NCI-H1105 treated with DMSO at 0.1 percent for 48 hours (cell line): ENCODE measurements at places on chromosomes 6 and 20.

DNA sequence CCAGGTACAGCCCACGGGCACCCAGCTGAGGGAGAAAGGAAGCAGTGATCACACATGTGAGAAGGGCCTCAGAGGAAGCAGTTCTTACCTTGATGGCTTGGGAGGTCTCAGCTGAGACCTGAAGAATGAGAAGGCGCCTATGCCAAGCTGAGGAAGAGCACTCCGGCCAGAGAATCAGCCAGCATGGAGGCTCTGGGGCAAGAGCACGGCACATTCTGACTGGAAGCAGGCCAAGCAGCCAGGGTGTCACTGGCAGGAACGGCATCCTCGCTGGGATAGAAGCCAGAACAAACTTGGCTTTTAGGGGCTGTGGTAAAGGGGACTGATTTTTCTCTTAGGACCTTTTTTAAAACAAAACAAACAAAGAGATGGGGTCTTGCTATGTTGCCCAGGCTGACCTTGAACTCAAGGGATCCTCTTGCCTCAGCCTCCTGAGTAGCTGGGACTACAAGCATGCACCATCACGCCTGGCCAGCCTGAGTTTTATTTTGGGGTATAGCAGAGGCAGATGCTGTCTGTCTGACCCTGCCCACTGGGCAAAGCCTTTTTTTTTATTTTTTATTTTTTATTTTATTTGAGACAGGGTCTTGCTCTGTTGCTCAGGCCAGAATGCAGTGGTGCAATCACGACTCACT, 17.6 kb downstream of the GHRH start:
- peak; percentile 52 for DNase-seq

- DNase-seq: peak; percentile 94
Observed at GRCh38 chr20:9550871-9551270, 36.5 kb downstream of the LAMP5 start.

DNA sequence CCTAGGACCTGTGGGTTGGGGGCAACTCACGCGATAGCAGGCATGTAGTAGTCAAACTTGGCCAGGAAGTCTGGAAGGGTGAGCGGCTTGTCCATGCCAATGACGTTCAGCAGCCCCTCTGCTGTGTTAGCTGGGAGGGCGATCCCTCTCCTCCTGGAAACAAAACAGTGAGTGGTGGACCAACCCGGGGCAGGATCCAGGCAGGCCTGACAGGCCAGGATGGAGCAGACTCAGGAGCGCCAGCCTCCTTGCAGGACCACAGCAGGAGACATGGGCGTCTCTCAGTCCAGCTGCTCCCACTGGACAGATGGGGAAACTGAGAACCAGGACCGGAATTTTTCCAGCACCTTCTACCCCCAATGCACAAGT, 22.5 kb downstream of the ADA start:
- no peak for DNase-seq

GRCh38 chr20:4813076-4813862, 91.6 kb downstream of the PRND start:
- no peak for DNase-seq

- no peak for DNase-seq
Observed at GRCh38 chr6:37654727-37655500, 42.8 kb downstream of the MDGA1 start.

DNA sequence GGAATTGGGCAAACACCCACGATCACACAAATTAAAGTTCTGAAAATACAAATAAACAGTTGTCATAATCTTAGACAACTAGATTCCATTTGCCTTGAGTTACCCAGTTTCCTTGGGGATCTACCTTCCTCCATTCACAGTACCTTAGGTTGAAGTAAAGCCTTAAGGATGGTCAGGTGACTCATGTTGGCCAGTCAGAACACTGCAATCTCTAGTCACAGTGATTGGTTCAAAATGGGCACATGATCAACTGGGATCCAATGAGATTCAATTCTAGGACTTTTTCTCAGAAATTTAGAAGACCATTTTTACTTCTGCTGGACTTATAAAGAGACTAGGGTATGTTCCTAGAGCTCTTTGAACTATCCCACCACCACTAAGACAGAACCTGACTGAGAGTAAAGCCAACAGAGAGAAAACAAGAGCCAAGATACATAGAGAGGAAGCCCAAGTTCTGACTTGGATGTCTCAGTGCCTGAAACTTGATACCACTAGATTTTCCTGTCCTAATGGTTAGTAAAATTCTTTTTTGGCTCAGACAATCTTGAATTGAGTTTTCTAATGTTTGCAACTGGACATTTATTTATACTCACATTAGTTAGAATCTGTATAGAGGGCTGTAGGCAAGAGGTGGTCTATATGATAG, 8.6 kb upstream of the CLIC5 start:
- DNase-seq: no peak

DNA sequence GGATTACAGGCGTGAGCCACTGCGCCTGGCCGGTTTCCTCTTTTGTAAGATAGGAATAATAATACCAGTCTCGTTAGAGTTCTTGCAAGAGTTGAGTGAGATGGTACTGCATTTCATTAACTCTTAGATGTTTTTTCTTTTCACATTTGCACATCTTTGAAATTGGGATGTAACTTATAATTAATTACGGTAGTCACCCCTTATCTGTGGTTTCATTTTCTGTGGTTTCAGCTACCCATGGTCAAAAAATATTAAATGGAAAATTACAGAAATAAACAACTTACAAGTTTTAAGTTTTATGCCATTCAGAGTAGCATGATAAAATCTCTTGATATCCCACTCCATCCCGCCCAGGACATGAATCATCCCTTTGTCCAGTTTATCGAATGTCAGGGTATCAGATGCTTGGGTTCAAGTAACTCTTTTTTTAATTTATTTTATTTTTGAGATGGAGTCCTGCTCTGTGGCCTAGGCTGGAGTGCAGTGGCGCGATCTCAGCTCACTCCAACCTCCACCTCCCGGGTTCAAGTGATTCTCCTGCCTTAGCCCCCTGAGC, 15.4 kb downstream of the PTK7 start:
- no peak for DNase-seq

DNA sequence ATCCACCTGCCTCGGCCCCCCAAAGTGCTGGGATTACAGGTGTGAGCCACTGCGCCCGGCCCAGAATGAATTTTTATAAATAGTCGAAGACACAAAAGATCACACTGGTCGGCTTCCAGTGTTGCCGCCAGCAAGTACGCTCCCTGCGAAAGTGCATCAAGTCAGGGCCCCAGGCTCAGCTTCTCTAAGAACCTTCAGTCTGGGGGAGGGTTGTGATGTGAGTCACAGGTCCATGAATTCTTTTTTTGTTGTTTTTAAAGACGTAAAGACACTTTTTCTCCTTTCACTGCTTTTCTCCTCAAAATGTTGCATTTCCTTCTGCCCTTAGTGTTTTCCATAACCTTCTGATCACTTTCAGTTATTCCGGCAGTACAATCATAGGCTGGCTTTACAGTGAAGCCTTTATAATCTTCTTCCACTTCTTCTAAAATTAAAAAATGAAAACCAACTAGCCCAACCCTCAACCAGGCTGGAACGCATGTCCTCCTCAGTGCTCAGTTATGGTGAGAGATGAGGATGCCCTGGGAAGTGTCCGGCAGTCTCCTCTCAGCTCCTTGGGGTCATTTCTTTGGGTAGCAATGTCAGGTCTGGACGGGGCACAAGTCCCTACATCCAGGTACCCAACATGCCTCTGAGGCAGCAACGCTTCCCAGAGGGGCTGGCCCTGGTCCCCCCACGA, 66.6 kb downstream of the CSE1L start:
- DNase-seq: no peak

GRCh38 chr6:127634178-127634577, 57.2 kb downstream of the C6orf58 start:
- no peak for DNase-seq

DNA sequence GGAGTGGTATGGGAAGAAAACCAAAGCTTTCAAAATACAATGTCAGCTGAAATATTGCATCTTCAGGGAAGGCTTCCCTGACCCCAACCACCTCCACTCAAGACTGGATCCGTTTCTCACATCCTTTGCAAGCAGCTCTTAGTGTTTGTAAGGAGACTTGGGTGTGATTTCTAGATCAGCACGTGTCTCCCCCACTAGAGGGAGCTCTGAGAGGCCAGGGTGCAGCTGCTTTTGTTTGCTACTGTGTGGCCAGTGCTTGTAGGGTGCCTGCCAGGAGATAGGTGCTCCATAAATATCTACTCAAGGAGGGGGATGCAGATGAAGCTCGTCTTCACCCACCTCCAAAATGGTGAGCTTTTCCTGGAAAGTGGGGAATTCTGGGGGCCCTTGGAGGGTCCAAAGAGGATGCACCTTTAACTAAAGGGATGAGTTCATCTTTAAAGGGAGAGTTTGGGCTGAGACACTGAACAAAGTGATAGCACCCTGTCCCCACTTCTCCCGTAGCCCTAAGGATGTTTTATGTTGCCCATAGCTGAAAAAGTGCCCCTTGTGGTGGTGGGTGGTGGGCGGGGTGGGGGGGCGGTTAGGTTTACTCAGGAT, 52.6 kb upstream of the MAFB start:
- DNase-seq: peak; percentile 25

GRCh38 chr20:57263801-57264792, 2.3 kb downstream of the BMP7 start:
- no peak for DNase-seq
